NCI-H1092 treated with DMSO at 0.1 percent for 48 hours (cell line): ENCODE measurements at places on chromosomes 4 and X.

GRCh38 chrX:31092970-31093638 is 21.3 kb upstream of the FTHL17 start:
- DNase-seq: no peak

GRCh38 chrX:67922966-67923365 is 379.1 kb downstream of the AR start:
- no peak for DNase-seq

DNA sequence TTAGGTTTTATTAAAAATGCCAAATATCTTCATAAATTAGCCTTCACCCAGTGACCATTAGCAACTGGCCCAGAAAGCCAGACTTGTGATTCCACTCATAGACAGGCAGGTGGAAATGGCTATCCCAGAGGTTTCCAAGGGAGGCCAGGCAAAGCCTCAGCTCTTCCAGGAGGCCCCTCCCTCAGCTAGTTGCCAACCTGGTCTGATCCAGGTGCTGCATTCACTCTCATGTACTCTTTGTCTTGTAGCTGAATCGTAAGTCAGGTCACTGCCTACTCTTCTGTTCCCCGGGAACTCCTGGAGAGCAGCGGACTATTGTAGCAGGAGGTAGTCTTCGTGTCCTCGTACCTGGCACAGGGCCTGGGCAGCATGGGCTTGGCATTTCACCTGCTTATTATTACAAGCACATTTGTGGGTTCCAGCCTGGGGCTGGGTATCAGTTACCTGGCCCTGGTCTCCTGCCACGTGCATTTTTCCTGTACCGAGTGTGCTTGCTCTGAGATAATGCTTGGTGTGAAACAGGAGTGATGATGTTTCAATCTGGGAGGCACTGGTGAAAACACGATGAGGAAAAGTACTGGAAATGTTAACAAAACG is 101.6 kb downstream of the FAM193A start:
- no peak for DNase-seq

GRCh38 chrX:16934185-16934584 is 12.3 kb upstream of the REPS2 start:
- no peak for DNase-seq

- DNase-seq: no peak
These were observed 28.3 kb downstream of the AGTR2 start for GRCh38 chrX:116198810-116199209.
